ENCODE measurements at places on chromosomes 16 and 17.

DNA sequence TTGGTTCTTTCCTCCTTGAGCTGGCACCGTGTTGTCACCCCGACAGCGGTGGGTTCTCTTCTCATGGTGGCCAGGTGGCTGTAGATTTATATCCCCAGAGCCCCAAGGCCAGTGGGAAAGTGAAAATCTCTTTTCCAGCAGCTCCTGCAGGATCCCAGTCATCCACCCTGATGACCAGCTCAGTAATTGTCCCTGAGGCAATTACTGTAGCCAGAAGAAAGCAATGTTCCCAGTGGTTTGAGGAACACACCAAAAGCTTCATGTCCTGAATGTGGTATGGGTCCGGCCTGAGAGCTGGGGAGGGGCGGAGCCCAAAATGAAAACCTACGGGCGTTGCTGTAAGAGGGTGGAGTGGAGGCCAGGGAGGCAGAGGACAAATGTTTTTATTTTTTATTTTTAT is 69.0 kb downstream of the WSB1 start:
- no peak for DNase-seq

DNA sequence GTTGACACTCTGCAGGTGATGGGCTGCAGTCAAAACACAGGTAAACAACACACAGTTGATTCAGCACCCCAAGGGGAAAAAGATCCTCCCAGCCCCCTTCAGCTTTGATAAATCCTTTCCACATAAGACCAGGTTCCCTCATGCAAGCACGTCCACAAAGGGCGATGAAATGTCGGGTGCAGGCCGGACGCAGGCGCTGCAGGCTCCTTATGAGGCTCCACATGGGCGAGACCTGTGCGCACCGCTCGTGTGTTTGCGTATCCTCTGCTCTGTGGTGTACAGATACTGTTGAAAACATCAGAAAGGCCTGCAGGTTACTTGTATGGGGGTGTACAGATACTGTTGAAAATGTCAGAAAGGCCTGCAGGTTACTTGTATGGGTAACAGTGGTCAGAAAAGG is 14.4 kb upstream of the ZNF750 start:
- DNase-seq, result no peak

- DNase-seq, result no peak
Observed at GRCh38 chr17:29034510-29034909, 8.4 kb upstream of the PIPOX start.

DNA sequence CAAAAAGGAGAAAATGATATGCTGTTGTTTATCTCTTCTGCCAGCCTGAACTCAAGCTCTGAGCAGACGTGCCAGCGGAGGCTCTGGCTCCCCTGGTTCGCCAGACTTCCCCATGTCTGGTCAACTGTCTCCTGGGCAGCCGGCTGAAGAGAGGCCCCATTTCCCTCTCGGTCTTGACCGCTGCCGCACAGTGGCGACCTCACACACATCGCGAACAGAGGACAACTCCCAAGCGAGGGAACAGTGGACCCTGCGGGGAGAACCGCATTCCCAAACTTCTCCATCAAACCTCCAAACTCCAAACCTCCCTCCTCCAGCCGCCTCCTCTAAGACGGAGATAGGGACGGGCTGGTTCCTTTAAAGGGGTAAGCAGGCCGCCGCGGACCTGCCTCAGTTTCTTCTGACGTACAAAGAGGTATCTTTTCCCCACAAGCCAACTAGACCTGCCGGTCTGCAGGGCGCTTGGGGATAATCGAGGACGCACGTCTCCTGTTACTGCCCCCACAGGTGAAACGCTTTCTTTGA is 24.9 kb upstream of the RFFL start:
- no peak for DNase-seq

DNA sequence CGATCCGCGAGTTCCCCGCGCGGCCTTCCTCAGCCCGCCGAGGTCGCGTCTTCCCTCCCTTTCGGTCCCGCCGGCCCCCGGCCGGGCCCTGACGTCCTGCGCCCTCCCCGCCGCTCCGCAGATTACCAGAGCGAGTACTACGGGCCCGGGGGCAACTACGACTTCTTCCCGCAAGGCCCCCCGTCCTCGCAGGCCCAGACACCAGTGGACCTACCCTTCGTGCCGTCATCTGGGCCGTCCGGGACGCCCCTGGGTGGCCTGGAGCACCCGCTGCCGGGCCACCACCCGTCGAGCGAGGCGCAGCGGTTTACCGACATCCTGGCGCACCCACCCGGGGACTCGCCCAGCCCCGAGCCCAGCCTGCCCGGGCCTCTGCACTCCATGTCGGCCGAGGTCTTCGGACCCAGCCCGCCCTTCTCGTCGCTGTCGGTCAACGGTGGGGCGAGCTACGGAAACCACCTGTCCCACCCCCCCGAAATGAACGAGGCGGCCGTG is 5.4 kb downstream of the LHX1 start:
- no peak for DNase-seq

GRCh38 chr17:83147280-83147679 is 67.9 kb downstream of the METRNL start:
- no peak for DNase-seq

DNA sequence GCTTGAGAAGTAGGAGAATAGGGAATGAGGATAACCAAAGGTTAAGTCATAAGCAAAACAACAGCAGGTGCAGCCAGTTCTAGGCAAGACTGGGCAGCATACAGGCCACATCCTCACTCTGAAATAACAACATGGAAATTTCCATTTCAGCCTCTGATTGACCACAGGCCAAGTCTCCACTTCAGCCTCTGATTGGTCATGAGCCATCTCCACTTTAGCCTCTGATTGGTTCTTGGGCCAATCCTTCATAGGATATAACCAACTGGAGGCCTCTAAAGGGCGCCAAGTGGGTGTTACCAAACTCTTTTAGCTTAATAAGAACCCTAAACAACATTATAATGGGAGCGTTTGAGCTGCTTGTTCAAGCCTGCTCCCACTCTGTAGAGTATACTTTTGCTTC is 512.0 kb downstream of the NPIPA7 start:
- DNase-seq, result no peak

DNA sequence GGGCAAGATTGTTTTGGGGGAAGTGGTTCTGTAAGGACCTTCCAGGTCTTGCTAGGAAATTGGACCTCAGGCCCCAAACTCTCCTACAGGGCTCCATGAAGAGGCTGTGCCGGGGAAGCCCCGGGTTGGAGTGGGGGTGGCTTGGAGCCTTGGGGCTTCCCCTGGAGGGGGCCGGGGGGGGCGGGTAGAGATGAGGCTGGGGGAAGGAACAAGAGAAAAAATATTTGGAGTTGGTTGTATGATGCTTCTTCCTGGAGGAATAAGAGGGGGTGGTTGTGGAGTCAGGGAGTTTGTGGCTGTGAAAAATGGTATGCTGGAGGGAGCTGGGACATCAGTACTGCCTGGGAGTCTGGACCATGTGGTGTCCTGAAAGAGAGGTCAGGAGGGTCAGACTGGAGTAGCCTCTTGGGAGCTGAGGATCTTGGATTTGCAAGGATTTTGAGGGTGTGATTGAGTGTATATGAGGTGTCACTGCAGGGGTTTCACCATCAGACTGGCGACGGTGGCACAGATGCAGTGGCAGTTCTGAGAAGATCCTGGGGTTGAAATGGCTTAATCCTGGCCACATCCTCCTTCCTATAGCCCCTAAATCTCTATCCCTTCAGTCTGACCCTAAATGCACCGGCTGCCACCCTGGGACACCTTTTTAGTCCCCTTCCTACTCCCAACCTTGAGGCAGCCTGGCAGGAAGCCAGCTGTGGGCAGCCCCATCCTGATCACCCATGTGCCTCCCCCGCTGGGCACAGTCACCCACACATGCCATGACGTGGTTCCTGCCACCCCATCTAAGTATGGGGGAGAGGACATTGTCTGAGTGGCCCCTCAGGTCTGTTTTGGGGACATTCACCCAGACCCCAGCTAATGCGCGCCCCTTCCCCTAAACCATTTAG is 10.9 kb downstream of the RARA start:
- DNase-seq, result peak; percentile 87

DNA sequence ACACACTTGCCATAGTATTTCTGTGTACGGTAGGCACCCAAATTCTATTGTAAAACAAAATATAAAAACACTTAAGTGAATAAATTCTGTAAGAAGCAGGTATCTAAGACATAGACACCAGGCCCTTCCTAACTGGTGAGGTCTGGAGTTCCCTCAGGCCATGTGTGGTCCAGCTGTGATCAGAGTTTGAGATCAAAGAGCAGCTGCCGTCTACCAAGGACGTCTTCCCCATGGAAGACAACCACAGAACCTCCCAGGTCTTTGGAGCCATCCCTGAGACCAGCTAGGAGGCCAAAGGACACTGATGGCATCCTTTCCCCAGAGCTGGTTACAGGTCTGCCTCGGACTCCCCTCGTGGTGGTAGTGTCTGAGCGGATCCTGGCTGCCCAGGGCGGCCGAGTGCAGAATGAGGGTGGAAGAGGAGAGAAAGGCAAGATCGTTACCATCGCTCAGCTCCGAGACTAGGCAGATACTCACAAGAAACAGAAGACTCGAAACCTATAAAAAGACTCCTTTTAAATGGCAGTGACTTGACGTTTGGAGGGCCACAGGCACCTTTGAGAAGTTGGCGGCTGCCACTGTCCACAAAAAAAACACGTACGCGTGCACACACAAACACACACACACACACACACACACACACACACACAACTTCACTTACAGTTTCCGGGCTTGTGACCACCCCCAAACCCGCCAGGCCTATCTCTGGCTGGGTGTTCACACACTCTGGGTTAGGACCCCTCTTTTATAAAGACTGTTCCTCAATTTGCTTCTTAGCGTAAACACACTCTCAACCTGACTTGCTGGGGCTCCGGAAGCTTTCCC is 7.5 kb downstream of the TIMP2 start:
- no peak for DNase-seq

- DNase-seq, result no peak
Observed at GRCh38 chr17:48681609-48682008, 40.7 kb downstream of the PRAC1 start.

GRCh38 chr17:41483991-41484826 is 3.3 kb upstream of the KRT35 start:
- no peak for DNase-seq

GRCh38 chr17:8410883-8411238 is 13.2 kb upstream of the RNF222 start:
- no peak for DNase-seq

GRCh38 chr16:88292007-88292970 is 90.5 kb upstream of the ZNF469 start:
- no peak for DNase-seq

- DNase-seq, result peak; percentile 16
Observed at GRCh38 chr16:68800257-68800875, 43.0 kb upstream of the TANGO6 start.

GRCh38 chr17:61383689-61384201 is 15.9 kb upstream of the TBX2 start:
- no peak for DNase-seq

DNA sequence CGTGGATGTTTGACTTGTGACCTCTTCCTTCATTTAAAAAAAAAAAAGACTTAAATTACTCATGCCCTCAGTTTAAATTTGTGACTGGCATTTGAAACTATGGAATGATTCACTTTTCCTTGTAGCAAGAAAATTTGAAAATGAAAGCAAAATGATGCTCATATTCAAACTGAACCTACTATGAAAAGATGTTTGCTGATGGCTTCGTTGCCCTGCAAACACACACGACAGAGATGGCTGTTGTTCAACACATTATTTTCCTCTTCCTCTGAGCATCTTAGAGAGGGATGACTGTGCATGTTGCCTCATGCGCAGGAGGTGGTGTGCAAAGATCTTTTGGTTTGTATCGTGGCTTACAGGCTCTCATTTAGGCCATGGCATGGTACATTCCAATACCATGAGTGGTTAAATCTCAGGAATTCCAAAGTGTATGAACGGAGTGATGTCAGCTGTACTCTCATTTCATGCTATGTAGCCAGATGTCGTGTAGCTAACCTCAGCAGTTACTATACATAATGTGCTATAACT is 164.5 kb downstream of the PRKCA start:
- peak; percentile 27 for DNase-seq

DNA sequence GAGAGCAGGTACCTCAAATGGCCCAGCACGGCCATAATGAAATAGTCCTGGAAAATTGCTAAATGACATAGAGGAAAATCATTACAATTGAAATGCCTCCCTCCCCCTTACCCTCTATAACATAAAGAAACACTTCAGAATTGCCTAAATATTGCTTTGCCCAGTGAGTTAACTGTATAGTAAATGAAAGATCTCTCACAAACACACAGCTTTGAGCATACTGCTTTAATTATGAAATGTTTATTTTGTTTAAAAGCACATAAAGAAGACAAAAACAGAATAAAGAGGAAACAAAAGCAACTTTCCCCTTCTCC is 9.3 kb upstream of the ADAMTS18 start:
- DNase-seq, result no peak
